ENCODE measurements at places on chromosomes 1 and 21.

- no peak for DNase-seq
These were observed 56.4 kb downstream of the SUSD4 start for GRCh38 chr1:223307544-223307943.

- no peak for DNase-seq
These were observed 9.0 kb downstream of the SOX13 start for GRCh38 chr1:204081791-204082513.

DNA sequence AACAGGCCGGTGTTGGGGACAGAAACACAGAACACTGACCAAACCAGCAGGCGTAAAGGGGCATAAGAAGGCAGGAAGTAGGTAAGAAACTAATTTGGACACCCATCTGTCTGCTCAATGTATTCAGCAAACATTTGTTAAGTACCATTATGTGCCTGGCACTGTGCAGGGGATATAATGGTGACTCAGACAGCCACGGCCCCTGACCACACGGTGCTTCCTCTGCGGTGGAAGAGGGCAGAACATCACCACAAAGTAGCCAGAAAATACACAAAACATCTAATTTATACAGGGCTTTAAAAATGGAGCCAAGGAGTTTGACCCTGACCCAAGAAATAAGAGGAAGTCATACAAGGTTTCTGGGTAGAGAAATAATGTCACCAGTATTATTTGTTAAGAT, 12.9 kb downstream of the DNAJC11 start:
- DNase-seq: no peak

DNA sequence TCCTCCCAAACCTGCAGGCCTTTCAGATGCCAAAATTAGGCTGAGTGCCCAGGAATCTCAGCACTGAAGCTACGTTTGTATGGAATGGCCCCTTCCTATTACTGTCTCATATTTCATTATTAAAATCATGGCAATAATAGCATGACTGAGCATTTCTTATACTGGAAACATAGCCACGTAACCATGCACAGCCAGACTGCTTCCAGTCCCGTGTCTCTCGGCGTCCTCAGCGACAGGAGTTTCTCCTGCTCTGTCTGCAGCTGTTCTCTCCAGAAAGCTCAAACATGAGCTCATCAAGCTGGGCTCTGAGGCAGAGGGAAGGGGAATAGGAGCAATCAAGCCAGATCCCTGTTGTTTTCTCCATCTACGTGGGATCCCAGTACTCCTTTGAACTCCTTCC, 104.0 kb downstream of the CDC7 start:
- DNase-seq: no peak

GRCh38 chr1:212531796-212532195, 76.8 kb upstream of the ATF3 start:
- DNase-seq: no peak

GRCh38 chr1:29304025-29304684, 67.8 kb downstream of the PTPRU start:
- DNase-seq: no peak

GRCh38 chr1:55815745-55816455, 600.7 kb upstream of the USP24 start:
- no peak for DNase-seq

DNA sequence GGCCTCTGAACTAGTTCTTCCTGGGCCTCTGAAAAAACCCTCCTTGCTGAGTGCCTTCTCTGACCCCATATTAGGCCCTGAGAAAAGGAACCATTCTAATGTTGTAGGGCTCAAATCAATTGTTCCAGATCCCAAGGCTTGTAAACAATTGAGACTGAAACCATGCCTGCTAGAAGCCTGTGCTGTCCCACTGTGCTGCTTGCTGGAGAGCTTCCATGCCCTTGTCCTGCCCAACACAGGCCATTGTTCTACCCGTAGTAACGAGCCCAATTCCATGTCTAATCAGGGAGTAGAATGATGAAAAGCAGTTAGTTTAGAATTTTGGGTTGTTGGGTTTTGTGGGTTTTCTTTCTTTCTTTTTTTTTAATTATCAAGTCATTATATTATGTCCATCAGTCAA, 47.4 kb downstream of the ZNF281 start:
- no peak for DNase-seq

DNA sequence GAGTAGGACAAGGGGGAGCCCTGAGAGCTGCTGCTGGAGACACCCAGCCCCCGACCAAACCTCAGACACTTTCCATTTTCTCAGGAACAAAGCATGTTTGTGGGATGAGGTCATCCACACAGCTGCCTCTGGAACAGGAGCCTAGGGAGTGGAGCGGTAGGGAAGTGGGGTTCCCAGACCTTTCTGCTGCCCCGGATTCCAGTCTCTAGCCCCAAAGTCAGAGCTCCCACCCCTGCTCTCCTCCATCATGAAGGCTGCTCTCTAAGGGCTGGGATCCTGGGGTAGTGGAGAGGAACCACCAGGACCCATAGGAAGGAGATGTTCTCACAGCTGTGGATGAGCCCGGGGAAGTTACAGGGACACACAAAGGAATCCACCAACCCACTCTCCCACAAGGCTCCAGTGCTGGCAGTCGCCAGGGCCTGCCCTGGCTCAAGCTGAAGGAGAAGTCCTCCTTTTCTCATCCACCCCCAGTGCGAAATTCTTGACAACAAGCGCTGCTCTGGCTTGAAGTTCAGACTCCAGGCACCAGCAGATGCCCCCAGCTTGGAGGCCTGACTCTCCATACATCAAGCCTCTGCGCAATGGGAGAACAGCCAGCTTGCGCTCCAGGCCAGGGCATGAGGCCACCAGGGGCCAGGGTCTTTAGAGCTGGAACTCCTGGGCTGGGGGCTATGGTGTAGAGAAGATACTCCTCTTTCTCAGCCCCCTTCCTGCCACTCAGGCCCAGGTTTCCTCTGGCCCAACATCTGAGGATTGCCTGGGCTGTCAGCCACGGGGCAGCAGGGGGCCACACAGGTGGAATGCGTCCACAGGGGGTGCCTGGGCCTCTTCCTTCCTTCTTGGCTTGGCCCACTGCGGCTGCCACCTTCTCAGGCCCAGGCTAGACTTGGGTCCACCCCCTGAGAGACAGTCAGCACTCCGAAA, 4.5 kb downstream of the FHL3 start:
- DNase-seq: no peak

DNA sequence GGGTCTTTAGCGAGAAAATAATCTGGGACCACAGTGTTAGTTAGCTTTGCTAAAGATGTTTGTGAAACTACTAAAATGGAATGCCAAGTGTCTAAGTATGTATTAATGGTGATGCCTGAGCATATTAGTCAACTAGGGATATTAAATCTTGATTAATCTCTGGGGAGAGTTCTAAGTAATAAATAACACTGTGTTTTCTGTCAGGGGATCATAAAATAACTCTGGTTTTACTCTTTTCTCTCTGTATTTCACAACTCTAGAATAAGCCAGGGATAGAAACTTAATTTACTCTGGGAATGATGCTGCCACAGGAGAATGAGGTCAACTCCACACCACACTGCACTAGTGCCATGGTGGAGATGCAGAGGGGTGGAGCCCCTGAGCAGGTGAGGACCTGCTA, 399.2 kb downstream of the PTBP2 start:
- DNase-seq: no peak

GRCh38 chr21:32412162-32413014, at the start of gene EVA1C:
Gene EVA1C, plus strand, starts transcription at chr21:32412706. Its CDS starts 148 bp downstream, at chr21:32412854.
- DNase-seq: peak; percentile 59

DNA sequence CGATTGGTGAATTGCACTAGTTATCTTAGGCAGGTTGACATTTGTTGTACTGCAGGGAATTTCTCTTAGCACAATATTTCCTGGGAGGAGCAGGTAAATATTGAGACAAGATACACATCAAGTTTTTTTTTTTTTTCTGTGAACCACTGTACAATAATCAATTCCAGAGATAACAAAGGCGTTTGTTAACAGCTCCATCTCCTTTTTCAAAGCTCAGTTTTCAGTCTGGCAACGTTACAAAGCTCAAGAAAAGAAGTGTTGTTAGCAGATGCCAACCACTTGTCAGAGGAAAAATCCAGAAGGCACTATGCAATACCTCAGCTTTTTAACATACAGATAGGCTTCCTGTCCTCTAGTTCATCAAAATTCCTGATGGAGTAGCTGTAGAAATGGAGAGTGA, 40.9 kb upstream of the DAB1 start:
- DNase-seq: no peak

DNA sequence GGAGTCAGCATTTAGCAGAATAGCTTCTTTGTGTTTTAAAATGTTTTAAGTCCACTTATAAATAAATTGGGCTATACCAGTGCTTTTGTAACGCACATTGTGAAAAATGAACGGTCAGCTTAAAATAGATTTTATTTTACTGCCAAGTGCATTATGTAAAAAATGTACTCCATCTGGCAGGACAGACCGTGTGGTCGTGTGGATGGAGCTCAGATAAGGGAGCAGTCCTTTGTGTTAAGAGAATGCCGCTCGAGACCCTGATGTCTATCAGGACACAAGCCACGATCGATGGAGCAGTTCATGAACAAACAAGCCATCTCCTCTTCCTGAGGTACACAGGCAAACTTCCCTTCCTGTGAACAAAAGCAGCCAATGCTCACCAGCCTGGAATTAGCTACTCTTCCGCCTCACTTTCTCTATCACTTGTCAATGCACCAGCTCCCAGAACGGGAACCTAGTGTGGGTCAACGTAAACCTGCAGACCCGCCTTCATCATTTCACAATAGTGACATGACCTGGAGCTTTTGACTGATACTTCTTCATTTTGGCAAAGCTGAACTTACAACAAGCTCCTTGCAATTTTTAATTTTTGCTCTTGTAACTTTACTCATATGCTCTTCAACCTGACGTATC, 243.5 kb downstream of the TGFB2 start:
- DNase-seq: no peak

DNA sequence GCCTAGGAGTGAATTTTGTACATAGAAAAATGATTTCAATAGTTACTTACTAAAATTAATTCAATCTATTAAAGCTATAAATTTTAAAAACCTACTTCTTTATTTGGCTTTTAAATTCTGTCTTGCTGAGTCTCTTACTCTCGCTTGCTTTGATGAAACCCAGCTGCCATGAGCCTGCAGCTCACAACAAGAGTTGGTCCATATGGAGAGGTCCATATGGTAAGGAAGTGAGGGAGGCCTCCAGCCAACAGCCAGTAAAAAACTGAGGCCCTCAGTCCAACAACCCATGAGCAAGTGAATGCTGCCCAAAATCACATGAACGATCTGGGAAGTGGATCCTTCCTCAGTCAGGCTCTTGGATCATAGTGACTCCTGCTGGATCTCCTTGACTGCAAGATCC, 89.9 kb upstream of the CXADR start:
- DNase-seq: no peak

GRCh38 chr1:167670563-167670962, 40.5 kb downstream of the RCSD1 start:
- no peak for DNase-seq

- DNase-seq: no peak
These were observed 355.5 kb downstream of the LRRIQ3 start for GRCh38 chr1:73842436-73842835.

- no peak for DNase-seq
These were observed 15.2 kb upstream of the LMX1A start for GRCh38 chr1:165371588-165372225.

DNA sequence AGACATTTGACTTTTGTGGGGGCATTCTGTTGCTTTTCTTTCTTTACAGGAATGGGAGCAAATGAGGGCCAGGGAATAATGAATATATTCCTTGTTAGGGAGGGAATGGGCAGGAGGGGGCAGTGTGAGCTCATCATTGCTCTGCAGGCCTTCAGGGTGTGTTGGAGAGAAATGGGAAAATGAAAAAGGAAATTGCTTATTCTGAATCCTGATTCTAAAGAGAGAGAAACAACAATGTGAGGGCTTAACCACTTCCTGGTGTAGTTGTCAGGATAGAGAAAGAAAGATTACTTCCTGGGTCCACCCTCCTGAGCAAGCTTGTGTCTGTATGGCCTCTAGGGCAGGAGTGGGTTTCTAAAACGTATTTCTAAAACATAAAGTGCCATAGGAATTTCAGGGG, 28.3 kb downstream of the VANGL2 start:
- DNase-seq: no peak

GRCh38 chr21:32308696-32309095, 10.0 kb downstream of the MRAP start:
- DNase-seq: no peak

DNA sequence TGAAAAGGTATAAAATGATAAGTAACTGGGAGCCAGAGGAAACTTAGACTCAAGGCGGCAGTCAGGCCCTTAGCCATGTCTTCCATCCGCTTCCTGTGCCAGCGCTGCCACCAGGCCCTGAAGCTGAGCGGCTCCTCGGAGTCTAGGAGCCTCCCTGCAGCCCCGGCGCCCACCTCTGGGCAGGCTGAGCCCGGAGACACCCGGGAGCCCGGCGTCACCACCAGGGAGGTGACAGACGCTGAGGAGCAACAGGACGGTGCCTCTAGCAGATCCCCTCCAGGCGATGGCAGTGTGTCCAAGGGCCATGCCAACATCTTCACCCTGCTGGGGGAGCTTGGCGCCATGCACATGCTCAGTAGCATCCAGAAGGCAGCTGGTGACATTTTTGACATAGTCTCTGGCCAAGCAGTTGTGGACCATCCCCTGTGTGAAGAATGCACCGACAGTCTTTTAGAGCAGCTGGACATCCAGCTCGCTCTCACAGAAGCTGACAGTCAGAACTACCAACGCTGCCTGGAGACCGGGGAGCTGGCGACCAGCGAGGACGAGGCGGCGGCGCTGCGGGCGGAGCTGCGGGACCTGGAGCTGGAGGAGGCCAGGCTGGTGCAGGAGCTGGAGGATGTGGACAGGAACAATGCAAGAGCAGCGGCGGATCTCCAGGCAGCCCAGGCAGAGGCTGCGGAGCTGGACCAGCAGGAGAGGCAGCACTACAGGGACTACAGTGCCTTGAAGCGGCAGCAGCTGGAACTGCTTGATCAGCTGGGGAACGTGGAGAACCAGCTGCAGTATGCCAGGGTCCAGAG, at the start of gene BECN2:
Gene BECN2, plus strand, starts transcription at position 76 of the 803 bp plus-strand sequence. Its CDS starts 0 bp downstream, at position 76.
- no peak for DNase-seq

DNA sequence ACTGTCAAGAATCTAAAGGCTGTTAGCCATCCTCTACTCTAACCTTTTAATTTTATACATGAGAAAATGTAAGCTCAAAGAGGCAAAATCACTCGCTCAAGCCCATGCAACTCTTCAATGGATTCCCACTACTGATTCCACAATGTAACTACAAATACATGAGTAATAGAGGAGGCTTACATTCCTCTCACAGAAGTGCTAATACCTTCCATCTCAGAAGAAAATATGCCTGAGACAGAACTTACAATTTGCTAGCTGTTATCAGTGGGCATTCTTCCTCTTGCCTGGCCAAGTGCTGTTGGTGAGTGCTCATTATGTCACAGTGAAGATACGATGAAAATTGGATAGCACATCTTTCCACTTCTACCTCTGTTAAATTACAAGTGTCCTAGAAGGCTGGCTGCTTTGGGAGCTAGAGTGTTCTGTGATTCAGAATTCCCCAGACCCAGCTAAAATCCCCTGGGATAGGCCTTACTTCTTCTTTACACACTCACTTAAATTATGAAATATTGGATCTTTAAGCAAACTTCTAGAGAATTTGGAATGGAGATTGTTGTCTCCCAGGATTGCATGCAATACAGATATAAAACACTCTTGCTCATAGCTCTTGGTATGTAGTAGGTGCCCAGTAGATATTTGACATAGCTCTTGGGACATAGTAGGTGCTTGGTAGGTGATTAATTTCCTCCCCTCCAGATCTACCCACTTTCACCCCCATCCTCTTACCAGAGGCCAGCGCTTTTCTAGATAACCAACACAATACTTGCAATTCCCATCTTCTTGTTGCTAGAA, 24.1 kb downstream of the BCL9 start:
- no peak for DNase-seq
